ENCODE measurements at places on chromosomes 5 and 9.

GRCh38 chr5:123545506-123545905, 33.5 kb downstream of the CSNK1G3 start:
- DNase-seq, result no peak

DNA sequence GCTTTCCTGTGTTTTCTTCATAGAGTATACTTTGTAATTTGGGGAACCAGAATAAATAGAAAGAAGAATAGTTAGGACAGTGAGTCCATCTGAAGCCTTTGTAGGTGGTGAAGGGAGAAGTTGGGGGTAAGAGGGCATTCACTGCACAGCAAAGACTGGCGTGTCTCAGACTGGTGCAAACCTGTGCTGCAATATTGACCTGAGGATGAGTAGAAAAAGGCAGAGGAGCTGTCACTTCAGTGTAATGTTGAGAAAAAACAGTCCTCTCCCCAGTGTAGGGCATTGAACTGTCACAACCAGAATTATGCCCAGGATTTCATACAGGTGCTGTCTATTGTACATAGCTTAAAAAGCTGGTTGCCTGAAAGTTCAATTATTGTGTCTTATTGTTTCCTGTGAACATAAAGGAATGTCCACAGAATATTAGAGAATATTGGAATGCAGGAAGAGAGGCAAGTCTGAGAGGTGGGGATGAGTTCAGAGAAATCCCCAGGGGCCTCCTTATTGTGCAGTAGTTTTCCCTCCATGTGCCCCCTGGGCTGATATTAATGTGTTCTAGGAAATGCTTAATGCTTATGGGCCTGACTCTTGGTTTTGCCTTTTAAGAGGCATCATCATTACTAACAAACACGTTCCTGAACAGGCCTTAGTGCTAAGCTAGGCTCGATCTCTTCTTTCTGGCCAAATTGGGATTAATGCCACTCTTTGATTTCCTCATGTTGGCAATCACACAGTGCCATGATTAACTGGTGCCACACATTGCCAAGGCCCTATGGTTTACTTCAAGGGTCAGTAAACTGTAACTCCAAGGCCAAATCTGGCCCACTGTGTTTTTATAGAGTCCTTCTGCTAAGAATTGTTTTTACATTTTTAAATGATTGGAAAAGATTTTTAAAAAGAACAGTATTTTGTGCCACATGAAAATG, 34.0 kb downstream of the DAPK1 start:
- no peak for DNase-seq

DNA sequence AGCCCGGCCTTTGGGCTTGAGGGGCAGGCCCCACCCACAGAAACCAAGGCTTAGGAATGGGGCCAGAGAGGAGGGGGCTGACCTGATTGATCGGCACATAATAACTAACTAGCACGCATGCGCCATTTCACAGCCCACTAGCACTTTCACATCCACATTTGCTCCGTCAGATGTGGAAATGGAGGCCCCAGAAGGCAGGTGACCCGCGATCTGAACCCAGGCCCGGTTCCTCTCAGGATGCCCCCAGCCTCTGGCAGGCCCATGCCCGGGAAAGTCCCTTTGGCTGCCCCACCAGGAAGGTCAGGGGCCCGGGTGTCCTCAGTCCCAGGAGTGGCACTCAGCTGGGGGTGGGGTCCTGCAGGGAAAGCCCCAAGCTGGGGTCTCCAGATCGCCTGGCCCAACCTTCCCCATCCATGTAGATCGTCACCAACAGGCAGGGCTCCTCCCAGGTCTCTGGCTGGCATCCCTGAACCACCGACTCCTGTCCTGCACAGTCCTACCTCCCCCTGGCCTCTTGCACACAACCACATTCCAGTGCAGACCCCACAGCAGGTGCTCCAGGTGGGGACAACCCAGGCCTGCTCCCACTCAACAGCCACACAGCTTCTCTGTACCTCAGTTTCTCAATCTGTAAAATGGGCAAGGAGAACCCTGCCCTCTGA, 46.7 kb downstream of the VAV2 start:
- DNase-seq, result no peak

DNA sequence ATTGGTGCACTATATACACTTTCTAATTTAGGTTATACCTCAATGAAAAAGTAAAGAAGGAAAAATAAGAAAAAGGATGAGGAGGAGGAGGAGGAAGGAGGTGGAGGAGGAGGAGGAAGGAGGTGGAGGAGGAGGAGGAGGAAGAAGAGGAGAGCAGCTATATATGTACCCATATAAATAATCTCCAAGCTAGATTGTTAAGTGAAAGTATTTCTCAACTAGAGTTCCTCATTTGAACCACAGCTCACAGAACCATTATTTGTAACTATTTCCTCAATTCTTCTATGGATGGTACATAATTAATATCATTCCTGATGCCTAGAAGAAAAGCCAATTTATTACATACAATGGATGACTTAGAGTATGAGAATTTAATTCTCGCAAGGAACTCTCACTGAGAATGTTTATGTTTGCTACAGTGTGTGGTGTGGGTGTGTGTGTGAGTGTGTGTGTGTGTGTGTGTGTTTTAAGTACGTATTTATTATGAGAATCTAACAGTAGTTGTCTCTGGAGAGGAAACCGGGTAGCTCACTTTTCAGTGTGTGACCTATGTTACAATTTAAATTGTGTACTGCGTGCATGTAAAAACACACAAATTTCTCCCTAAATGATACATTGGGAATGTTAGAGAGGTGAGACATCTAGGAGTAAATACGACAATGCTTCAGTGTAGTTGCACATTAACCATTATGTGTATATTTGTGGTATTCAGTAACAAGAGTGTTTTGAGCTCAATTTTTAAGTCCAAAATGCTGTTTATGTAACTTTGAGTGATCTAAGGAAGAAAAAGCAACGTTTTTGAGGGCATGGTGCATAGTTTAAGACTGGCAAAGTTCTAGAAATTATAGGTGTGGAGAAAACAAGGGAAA, 20.2 kb upstream of the NREP start:
- DNase-seq, result no peak

DNA sequence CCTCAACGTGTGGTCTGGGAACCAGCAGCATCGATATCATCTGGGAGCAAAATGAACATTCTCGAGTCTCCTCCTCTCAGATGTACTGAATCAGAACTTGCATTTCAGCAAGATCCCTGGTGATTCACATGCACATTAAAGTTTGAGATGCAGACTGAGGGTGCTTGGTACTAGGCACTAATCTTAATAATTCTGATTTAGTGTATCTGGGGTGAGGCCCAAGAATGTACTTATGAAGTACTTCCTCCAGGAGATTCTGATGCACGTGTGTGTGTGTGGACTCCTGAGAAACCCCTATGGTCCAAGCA, 56.2 kb upstream of the EQTN start:
- DNase-seq, result no peak

GRCh38 chr9:8887369-8887768, 1087.8 kb upstream of the DMAC1 start:
- DNase-seq, result no peak

- no peak for DNase-seq
Measured at GRCh38 chr9:95808011-95808410, 67.5 kb upstream of the ERCC6L2 start.

GRCh38 chr9:36542355-36542754, 30.3 kb upstream of the MELK start:
- DNase-seq, result no peak

DNA sequence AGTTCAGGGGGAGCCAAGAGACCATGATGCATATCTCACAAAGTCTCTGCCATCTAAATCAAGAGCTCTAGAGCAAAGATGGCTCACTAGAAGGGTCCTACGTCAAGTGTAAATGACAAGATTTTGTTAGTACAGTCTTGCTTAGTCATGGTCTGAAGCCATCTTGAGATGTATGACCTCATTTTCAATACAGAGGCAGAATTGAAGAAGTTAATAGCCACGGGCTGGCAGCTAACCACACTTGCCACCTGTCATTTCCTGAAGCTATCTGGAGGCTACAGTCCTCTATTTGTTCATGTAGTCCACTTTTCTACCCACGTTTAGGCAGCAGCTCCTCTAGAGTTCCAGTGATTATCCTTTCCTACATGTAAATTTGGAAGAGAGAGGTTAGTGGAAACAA, 231.7 kb upstream of the CDH12 start:
- DNase-seq, result no peak

- no peak for DNase-seq
Measured at GRCh38 chr5:177409043-177409801, at the start of gene F12. Gene F12, minus strand, starts transcription at chr5:177409564. Its CDS starts 37 bp downstream, at chr5:177409527.

DNA sequence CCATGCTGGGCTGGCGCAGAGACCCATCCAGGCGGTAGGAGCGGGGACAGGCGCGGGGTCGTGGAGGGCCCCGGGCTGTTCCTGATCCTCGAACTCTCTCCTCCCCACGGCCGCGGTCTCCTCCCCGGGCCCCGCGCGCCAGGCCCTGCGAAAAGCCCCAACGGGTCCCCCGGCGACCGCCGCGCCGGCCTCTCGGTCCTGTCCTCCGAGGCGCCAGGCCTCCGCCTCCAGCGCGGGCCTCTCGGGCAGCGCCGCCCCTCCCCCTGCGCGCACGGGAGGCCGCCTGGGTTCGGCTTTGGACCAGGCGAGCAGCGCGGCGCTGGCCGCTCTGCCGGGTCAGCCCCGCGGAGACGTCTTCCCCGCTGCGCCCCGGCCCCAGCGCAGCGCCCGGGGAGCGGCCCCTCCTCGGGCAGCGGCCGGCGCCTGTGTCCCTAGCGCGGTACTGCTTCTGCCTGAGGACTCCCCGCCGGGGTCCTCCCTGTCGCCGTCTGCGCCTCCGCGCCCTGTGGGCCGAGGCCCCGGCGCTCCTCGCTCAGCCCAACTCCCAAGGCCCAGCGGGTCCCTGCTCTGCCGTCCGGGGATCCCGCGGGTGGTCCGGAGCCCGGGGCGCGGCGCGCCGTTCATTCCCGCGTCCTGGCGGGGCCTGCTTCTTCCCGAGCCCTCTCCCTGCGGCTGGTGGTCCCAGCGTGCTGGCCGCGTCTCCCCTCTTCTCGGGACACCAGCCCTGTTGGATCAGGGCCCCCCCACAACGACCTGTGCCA, 13.4 kb downstream of the COL23A1 start:
- DNase-seq, result no peak

DNA sequence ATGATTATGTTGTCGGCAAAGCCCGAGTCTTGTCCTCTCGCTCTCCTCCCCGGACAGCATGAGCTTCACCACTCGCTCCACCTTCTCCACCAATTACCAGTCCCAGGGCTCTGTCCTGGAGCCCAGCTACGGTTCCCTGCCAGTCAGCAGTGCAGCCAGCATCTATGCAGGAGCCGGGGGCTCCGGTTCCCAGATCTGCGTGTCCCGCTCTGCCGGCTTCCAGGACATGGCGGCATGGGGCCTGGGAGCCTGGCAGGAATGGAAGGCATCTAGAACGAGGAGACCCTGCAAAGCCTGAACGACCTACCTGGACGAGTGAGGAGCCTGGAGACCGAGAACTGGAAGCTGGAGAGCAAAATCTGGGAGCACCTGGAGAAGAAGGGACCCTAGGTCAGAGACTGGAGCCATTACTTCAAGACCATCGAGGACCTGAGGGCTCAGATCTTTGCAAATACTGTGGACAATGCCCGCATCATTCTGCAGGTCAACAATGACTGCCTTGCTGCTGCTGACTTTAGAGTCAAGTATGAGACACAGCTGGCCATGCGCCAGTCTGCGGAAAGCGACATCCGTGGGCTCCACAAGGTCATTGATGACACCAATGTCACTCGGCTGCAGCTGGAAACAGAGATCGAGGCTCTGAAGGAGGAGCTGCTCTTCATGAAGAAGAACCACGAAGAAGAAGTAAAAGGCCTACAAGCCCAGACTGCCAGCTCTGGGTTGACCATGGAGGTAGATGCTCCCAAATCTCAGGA, 101.3 kb upstream of the MAN2A1 start:
- DNase-seq, result no peak

All from Caco-2 (cell line).